ENCODE measurements at places on chromosomes 7 and 10.

DNA sequence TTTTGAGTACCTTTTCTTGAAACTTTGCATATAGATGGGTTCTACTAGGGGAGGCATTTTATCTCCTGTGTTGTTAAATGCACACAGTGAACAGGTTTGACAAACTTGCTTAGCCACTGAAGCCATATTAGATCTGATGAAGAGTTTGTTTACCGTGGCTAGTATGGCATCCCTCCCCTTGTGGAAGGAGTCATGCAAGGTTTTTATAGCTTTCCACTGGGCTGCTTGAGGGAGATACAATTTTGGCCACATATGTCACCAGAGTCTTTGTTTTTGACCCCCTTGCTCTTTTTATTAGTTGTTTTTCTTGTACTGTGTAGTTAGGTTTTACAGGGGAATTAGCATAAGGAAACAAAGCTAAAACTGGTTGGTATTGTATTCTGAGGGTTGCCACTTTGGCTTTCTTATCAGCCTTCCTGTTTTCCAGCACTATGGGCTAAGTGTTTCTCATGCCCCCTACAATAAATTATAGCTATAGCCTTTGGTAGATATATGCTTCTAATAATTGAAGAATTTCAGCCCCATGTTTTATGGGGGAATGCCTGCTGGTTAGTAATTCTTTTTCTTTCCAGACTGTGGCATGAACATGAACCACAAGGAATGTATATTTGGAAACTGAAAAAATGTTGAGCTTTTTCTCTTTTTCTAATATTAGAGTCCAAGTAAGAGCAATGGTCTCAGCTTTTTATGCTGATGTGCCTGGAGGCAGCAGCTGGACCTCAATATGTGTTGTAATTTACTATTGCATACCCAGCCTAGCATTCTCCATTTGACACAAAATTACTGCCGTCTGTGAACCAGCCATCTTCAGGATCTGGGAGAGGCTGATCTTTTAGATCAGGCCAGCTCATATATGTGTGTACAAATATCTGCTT, 18.4 kb upstream of the STEAP2 start:
- no peak for DNase-seq

DNA sequence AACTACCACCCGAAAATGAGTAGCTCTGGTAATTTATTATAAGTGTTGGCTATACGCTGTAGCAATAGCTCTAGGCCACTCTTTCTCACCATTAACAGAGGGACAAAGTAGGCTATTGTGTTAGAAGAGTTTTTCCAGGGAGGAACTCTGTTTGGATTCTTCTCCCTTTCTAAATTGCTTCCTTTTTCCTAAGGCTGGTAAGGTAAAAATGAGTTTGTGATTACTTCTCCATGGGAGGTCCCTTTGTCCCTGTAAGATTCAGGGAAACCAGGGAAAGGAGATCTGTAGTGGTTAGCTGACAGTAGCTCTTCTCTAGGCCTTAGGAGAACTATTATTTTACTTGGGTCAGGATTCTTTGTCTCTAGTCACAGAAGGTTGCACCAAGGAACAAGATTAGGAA, 23.2 kb upstream of the SEMA3E start:
- DNase-seq: no peak

GRCh38 chr7:158645842-158646241, 58.2 kb upstream of the PTPRN2 start:
- no peak for DNase-seq

DNA sequence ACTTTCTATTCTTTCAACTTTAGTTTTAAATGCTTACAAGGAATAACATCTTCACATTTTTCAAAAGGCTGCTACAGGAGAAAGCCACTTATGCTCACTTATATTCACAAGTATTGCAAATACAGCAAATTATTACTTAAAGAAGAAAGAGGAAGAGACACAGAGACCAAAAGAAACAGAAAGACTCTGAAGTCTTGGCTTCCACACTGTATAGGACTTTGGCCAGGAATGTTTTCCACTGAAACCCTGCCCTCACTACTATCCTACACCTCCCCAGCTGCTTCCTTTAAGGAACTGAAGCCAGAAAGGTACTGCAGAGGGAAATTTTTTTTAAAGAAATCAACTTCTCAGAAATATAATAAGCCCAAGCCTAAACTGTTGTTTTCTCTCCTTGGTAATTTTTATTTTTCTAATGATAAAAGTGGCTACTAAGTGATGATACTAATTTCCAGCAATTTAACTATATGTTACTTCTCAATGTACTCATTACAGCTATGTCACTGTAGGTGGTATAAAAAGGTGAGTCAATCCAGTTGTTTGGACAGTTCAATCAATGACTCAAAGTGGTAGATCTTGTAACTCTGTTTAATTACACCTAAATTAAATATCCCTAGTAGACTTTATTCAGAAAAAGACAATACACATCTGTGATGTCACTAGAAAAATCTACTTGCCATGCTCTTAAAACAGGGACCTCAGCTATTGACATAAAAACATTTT, 231.6 kb downstream of the GRM8 start:
- no peak for DNase-seq

- no peak for DNase-seq
These were observed at the start of gene TAC1 for GRCh38 chr7:97731736-97732564. Gene TAC1, plus strand, starts transcription at chr7:97732086. Its CDS starts 527 bp downstream, at chr7:97732613.

- no peak for DNase-seq
These were observed 50.3 kb upstream of the GSAP start for GRCh38 chr7:77466450-77466849.

- peak; percentile 24 for DNase-seq
These were observed 8.4 kb upstream of the LFNG start for GRCh38 chr7:2510909-2511768.

- DNase-seq: no peak
These were observed 1.2 kb downstream of the TMEM139 start for GRCh38 chr7:143285806-143286521.

GRCh38 chr7:129222064-129222463, 2.8 kb upstream of the AHCYL2 start:
- DNase-seq: no peak
